Heart right ventricle (tissue), 16 donors: ENCODE measurements at places on chromosomes 4 and X. TPM values are rescaled to one million over a fixed set of nuclear protein-coding genes. Genes with fewer than 3 reads are reported as not detected.

LRAT gene
- total RNA-seq, result not detected

TCEANC gene
- total RNA-seq, result 7.2 TPM

REELD1 gene
- 0.25 TPM for total RNA-seq

FRMD7 gene
- total RNA-seq, result 0.30 TPM

CPLX1 gene
- 4.8 TPM for total RNA-seq

TNIP3 gene
- not detected for total RNA-seq

AMER1 gene
- total RNA-seq, result 4.2 TPM

PDLIM5 gene
- 1,272 TPM for total RNA-seq

ARX gene
- total RNA-seq, result not detected

KLB gene
- not detected for total RNA-seq

XAGE1A gene
- not detected for total RNA-seq

MAGEE2 gene
- total RNA-seq, result not detected

NDNF gene
- total RNA-seq, result 3.4 TPM

TMEM271 gene
- not detected for total RNA-seq

CD38 gene
- total RNA-seq, result 0.96 TPM

GRSF1 gene
- 95.8 TPM for total RNA-seq

KLHL4 gene
- total RNA-seq, result 1.2 TPM

RBM47 gene
- 14.0 TPM for total RNA-seq

CLGN gene
- total RNA-seq, result 57.3 TPM

SORBS2 gene
- total RNA-seq, result 2,028 TPM

GC gene
- not detected for total RNA-seq
